ENCODE measurements at places on chromosomes 2 and 18. TPM values are rescaled to one million over a fixed set of nuclear protein-coding genes. Genes with fewer than 3 reads are reported as not detected.

The CYP27A1 gene
- 22.0 TPM for total RNA-seq

The TNFAIP6 gene
- 0.32 TPM for total RNA-seq

The PPP1R7 gene
- total RNA-seq, result 55.3 TPM

The TDRD15 gene
- not detected for total RNA-seq

The SCN7A gene
- total RNA-seq, result 114 TPM

The RNU2-63P gene
- total RNA-seq, result not detected

The TMEM200C gene
- 0.77 TPM for total RNA-seq

The ACVR1C gene
- total RNA-seq, result 7.2 TPM

The LRRTM1 gene
- total RNA-seq, result 0.66 TPM

The NEU2 gene
- not detected for total RNA-seq

The SCG2 gene
- 3.4 TPM for total RNA-seq

The NYAP2 gene
- total RNA-seq, result not detected

The MSH2 gene
- 10.7 TPM for total RNA-seq

The MYCN gene
- total RNA-seq, result 4.7 TPM

DNA sequence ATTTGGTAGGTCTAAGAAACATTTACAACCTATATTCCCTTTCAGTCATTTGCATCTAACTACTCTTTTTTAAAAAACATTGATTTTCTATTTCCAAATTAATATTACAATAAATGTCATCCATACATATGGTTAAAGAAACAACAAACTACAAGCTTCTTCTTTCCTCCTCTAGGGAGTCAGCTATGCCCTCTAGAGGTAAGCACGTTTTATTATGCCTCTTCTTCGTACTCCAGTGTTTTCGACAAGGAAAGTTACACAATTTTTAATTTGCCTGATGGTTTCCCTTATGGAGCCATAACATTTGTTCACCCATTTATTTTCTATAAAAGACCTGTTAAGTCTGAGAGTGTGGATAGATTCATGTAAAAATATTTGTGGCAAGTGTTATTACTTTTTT lies 183.4 kb upstream of the CDH7 start:
- DNase-seq, result no peak
- H3K4me1 ChIP-seq, result no peaks in the 10 kb centered on the region
- H3K27ac ChIP-seq, result no peak overlapping the region
- H3K36me3 ChIP-seq, result no peaks in the 10 kb centered on the region
- H3K4me3 ChIP-seq, result no peak overlapping the region

- H3K4me3 ChIP-seq, result no peak overlapping the region
- H3K27ac ChIP-seq, result no peak overlapping the region
- H3K4me1 ChIP-seq, result peaks cover 4% of the 10 kb centered on the region
- H3K27me3 ChIP-seq, result no peaks in the 10 kb centered on the region
Observed at GRCh38 chr2:217776631-217777030, 226.2 kb downstream of the TNS1 start.

GRCh38 chr2:96397756-96398530 lies 62.4 kb downstream of the NCAPH start:
- DNase-seq, result no peak
- H3K36me3 ChIP-seq, result no peaks in the 10 kb centered on the region
- H3K4me3 ChIP-seq, result no peak overlapping the region

GRCh38 chr2:189024901-189025618 lies 50.9 kb downstream of the COL3A1 start:
- H3K4me3 ChIP-seq, result no peak overlapping the region
- no peak for DNase-seq
- no peak overlapping the region for H3K27ac ChIP-seq
- H3K4me1 ChIP-seq, result no peaks in the 10 kb centered on the region
- H3K36me3 ChIP-seq, result no peaks in the 10 kb centered on the region
- no peaks in the 10 kb centered on the region for H3K27me3 ChIP-seq

DNA sequence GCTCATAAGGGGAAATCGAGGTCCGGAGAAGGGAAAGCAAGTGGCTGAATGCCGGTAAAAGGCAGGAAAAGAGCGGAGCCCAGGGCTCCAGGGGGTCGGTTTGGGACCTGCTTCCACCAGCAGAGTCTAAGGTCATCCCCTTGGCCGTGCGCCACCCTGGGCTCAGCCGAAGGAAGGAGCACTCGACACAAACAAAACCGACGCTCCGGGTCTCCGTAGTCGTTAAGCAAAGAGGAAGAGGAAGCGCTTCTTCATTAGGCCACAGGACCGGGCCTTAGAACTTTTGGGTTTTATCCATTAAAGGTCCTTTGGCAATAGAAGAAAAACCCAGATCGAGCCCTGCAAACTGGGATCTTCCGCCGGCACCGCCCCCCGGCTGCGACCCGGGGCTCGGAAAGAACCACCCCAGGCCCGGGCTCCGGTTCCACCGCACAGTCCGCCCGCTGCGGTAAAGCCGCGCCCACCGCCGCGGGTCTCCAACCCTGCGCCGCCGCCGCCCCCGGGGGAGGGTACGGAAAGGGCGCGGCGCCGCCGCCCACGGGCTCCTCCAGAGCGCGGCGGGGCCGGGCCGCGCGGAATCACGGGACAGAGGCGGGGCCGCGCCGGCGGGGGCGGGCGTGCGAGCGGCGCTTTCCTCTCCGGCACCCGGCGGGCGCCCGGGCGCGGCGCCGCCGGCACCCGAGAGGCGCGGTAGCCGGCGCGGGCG lies at the start of gene TTL:
Gene TTL (plus strand): TSS at position 629 of the 706 bp plus-strand sequence. CDS start 189 bp downstream, outside the sequence.
- peak; percentile 59 for DNase-seq
- H3K27me3 ChIP-seq, result no peaks in the 10 kb centered on the region
- peaks cover 6% of the 10 kb centered on the region for H3K4me1 ChIP-seq
- H3K27ac ChIP-seq, result peak within 1 kb of the TSS; percentile 84

- no peaks in the 10 kb centered on the region for H3K4me1 ChIP-seq
- no peaks in the 10 kb centered on the region for H3K36me3 ChIP-seq
- no peak overlapping the region for H3K4me3 ChIP-seq
- no peak for DNase-seq
- H3K27ac ChIP-seq, result no peak overlapping the region
- H3K27me3 ChIP-seq, result no peaks in the 10 kb centered on the region
Observed at GRCh38 chr2:111184725-111185310, 64.1 kb downstream of the BCL2L11 start.

- no peak for DNase-seq
- no peaks in the 10 kb centered on the region for H3K4me1 ChIP-seq
- H3K27ac ChIP-seq, result no peak overlapping the region
Observed at GRCh38 chr2:170369894-170370293, 191.9 kb downstream of the MYO3B start.

- no peak overlapping the region for H3K4me3 ChIP-seq
- no peak for DNase-seq
- H3K27ac ChIP-seq, result no peak overlapping the region
- H3K4me1 ChIP-seq, result no peaks in the 10 kb centered on the region
Observed at GRCh38 chr2:25194576-25195122, 26.3 kb upstream of the POMC start.

GRCh38 chr2:221924576-221924975 lies 352.5 kb upstream of the EPHA4 start:
- no peak for DNase-seq
- no peaks in the 10 kb centered on the region for H3K36me3 ChIP-seq
- H3K4me3 ChIP-seq, result no peak overlapping the region

DNA sequence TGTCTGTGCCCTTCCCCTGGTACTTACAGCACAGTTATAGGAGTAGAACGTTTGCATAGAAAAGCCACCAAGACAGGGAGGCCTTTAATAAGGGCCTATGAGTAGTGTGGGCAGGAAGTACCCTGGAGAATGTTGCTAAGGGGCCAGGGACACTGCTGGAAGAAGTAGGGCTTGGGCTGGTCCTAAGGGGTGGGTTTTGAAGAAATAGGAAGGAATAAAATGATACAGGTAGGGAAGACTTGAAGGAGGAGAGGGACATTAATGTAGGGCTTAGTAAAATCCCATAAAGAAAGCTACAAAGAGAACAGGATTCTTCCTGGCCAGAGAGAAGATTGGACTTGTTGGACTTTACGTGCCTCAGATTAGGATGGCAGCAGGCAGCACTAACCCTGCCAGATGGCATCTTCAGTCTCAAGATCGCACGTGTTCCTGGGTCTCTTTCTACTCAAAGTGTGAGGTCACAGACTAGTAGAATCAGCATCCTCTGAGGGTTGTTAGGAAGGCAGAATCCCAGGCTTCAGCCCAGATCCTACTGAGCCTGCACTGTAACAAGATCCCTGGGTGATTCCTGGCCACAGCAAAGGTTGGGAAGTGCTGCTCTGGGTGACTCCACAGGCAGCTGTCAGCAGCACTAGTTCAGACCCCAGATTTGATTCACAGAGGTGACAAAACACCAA lies 39.2 kb downstream of the EPAS1 start:
- no peaks in the 10 kb centered on the region for H3K27me3 ChIP-seq
- DNase-seq, result no peak
- H3K36me3 ChIP-seq, result no peaks in the 10 kb centered on the region
- H3K4me1 ChIP-seq, result peaks cover 53% of the 10 kb centered on the region
- no peak overlapping the region for H3K4me3 ChIP-seq

- no peak for DNase-seq
- H3K27ac ChIP-seq, result no peak overlapping the region
- no peak overlapping the region for H3K4me3 ChIP-seq
- H3K36me3 ChIP-seq, result no peaks in the 10 kb centered on the region
- H3K27me3 ChIP-seq, result no peaks in the 10 kb centered on the region
Observed at GRCh38 chr2:55141572-55142413, 90.3 kb downstream of the CLHC1 start.

DNA sequence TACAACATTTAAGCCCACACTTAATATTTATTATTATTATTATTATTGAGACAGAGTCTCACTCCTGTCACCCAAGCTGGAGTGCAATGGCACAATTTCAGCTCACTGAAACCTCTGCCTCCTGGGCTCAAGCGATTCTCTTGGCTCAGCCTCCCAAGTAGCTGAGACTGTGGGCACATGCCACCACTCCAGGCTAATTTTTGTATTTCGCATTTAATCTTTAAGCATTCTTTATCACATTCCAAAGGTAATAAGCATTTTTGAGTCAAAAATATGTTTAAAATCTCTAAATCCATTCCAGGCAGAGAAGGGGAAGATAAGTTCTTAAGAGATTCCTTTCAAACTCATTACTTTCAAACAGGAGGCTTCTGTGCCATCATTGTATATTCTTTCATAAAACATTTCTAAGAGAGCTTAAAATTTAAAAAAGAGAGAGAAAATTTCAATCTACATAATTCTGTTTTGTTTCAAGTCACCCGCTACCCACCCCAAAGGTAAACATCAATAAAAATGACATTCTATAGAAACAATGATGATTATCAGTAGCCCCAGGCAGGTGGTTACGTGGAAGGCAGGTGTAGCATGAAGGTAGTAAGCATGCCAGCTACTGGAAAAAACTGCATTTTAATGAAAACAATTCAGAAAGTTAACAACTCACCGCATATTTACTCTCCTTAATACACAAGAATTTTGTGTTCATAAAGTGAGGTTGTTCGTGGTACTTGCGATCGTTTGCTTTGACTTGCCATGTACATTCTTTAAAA lies 84.4 kb upstream of the NARS1 start:
- no peak overlapping the region for H3K4me3 ChIP-seq
- H3K27ac ChIP-seq, result no peak overlapping the region
- H3K27me3 ChIP-seq, result no peaks in the 10 kb centered on the region
- no peak for DNase-seq

DNA sequence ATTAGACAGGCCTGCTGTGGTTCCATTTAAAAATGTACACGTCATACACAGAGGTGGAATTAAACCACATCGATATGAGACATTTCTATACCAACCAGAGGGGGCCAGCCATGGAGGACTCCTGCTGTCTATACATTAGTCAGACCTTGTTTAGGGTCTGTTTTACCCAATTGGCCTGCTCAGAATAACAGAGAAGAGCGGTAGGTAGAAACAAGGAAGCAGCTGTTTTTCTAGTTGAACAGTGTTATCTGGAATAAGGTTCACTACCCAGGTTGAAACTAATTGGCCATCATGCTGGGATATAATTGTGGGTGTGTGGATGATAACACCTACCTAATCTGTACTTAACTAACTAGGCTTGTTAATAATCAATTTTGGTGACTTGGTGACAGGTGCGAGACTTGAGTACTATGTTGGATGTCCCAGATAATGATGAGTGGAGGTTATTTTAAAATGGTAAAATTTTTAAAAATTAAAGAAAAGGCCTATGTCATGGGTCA lies 47.5 kb downstream of the RHBDD1 start:
- H3K4me1 ChIP-seq, result peaks cover 4% of the 10 kb centered on the region
- no peaks in the 10 kb centered on the region for H3K36me3 ChIP-seq
- no peak for DNase-seq

DNA sequence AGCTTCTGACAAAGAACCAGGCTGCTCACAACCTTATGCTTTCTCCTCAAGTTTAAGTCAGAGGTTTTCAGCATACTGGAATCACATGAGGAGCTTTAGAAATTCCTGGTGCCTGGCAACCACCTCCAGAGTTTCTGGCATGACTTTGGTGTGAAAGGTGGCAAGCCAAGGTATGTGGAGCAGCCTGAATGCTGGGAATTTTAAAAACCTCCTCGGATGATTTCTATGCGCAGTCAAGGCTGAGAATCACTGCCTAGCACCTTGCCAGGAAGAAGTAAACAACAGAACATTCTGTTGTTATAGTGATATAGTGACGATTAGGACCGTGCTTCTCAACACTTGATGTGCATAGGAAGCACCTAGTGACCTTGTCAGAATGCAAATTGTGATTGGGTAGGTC lies 11.7 kb downstream of the CCBE1 start:
- H3K27me3 ChIP-seq, result no peaks in the 10 kb centered on the region
- no peak overlapping the region for H3K4me3 ChIP-seq
- H3K27ac ChIP-seq, result peak overlapping the region; percentile 26
- no peak for DNase-seq

Measured in ovary (tissue), 10 donors.